ENCODE measurements at places on chromosomes 6 and 20.
A peak's percentile ranks its signal among the peaks of the same experiment; 100 is the strongest.

GRCh38 chr6:23145781-23146180, 576.4 kb downstream of the HDGFL1 start:
- no peak for DNase-seq

DNA sequence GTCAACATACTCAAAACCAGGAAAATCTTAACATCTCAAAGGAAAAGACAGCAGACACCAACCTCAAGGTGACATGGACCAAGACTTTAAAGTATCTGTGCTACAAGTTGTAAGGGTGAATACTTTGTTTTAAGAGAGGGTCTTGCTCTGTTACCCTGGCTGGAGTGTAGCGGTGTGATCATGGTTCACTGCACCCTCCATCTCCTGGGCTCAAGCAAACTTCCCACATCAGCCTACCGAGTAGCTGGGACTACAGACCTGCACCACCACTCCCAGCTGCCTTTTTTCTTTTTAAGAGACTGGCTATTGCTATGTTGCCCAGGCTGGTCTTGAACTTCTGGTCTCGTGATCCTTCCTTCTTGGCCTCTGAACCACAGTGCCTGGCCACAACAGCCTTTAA, 9.7 kb downstream of the AMD1 start:
- no peak for DNase-seq

DNA sequence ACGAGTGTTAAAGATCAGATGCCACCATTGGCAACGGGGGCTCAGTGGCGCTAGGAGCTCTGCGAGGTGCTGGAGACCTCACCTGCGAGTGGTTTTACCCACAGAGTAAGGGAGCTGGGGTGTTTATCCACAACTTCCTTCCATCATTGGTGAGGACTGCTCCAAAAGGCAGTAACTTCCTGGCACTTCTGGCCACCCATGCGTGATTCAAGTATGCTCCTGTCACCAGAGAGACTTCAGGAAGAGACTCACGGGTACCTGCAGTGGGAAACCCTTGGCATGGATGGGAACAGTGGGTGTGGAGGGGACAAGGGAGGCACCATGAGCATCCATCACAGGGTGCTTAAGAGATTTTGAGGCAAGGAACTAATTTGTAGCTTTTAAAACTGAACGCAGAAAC, 53.2 kb downstream of the RIN2 start:
- DNase-seq = no peak

DNA sequence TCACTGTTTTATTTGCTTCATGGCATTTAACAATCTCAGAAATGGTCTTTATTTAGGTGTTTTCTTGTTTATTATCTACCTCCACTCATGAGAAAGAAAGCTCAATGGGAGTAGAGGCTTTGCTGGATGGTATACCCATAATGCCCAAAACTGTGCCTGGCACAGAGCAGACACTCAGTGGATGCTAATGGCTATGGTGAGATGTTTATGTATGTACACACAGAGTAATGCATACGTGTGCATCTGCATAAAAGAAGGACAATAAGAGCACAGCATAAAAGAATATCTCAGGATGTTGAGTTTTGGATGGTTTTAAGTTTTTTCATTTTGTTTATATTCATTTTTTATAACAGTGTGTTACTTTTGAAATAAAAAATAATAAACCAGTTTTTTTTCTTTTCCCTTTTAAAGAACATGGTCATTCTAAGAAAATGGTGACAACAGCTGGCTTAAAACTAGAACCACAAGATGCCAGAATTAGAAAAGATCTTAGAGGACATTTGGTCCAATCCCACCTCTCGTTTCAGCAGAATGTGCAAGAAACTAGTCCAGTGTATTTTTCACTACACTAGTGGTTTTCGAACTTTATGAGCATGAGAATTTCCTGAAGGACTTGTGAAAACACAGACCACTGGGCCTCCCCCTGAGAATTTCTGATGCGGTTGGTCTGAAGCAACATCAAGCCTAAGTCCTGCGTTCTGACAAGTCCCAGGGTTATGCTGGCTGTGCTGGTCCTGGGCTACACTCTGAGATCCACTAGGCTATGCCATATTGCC, 131.9 kb downstream of the FYN start:
- no peak for DNase-seq

DNA sequence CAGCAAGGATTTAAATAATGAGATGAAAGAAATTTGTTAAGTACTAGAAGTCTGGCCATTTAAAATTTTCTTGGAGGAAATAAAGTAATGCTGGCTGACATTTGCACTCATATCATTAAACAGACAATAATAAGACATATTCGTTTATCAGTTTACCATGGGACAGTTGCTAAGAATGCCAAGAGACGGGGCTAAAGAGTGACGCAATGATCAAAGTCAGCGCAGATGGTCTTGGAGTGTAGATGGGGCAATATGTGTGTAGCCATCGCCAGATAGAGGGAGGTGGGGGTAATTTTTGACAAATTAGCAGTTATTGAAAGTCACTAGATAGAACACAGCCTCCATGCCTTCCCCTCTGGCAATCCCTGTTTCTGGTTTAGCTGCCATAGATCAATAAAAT, 413.2 kb upstream of the JAG1 start:
- no peak for DNase-seq

- no peak for DNase-seq
Observed at GRCh38 chr20:38515631-38516030, 43.0 kb downstream of the RALGAPB start.

- no peak for DNase-seq
Observed at GRCh38 chr20:9374072-9374471, 140.3 kb upstream of the LAMP5 start.

- peak; percentile 5 for DNase-seq
Observed at GRCh38 chr6:105484238-105485161, 81.6 kb upstream of the PREP start.

DNA sequence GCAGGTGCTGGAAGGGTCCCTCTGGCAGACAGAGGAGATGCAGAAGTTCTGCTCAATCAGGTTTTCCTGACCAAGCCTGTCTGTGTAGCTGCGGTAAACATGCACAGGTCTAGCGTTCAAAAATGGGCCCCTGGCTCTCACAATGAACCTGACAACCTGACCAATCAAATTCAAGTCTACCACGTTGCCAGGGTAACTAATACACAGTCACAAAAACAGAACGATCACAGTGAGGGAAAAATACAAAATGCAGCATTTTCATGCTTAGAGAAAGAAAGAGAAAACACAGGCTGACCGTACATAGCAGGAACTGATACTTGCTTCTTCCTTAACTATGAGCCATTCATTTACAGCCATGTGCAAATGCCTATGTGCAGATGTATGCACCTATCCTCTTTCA, 353.1 kb upstream of the TSHZ2 start:
- no peak for DNase-seq

DNA sequence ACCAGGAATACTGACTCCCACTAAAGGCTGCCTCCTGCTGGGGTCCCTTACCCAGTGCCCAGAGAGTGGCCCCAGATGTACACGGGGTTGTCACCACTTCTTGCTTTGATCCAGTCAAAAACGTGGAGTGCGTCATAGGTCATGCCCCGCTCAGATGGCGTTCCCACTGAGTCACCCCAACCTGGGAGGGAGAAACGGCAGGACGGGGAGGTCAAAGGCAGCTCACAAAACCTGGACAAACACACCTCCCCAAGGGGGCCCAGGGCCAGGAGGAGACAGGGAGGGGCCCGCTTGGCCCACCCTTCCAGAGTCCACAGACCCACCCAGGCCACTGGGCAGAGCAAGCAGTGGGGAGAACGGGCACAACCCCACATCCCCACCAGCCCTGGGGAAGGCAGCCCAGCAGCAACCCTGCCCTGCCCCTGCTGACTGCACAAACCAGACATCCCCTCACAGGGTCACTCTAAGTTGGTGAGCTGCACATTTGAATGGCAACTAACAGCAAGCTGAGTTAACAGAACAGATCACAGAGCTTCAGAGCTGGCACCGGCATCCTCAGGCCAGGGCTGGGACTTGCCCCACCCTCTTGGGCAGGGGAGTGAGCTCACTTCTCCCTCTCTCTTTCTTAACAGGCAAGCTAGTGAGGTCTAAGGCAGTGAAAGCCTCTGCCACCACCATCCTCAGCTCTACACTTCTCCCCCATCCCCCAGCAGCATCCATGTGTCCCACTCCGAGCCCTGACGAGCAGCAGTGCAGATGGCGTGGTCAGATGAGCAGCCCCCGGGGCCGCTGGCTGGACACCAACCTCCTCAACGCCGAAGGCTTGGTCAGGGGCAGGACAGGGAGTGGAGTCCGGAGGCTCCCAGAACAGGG, 61.7 kb downstream of the PYGB start:
- DNase-seq = no peak

DNA sequence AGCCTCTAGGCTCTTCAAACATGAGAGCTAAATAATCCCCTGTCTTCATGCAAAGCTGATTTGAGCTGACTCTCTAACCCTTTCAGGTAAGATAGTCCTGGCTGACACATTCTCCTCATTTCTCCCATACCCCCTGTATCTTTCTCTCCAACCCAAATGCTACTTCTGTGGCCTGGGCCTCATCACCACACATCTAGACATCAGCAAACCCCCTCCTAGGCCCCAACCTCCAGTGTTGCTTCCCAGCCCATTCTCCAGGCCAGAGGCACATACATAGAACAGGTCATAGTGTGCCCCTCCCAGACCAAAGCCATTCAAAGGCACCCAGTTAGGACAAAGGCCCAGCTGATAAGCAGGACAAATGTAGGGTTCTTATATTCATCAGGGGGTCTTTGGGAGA, 84.9 kb downstream of the ANKRD60 start:
- no peak for DNase-seq

GRCh38 chr20:56631990-56632327, 2.9 kb downstream of the TFAP2C start:
- no peak for DNase-seq

GRCh38 chr6:125174626-125175025, 21.1 kb downstream of the TPD52L1 start:
- no peak for DNase-seq

DNA sequence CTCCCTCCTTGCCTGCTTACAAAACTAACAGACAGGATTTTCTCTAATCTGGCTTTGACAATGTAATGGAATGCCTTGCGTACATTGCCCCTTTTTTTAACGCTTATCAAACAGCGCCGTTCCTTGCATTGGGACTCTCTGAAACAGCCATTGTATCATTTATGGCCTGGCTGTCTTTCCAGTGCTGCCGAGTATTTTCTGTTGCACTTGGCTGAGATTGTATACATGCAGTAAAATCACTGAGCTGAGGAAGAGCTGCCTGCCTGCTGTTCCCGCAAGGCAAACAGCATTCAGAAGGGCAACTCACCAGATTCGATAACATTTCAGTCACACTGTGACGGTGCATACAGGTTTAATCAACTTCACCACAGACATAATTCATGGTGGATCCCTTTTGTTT, 106.0 kb downstream of the SH3BGRL2 start:
- peak; percentile 48 for DNase-seq

- DNase-seq = no peak
Observed at GRCh38 chr20:38201356-38201755, 36.3 kb upstream of the TGM2 start.

- no peak for DNase-seq
Observed at GRCh38 chr6:80689716-80690395, 583.4 kb downstream of the BCKDHB start.

DNA sequence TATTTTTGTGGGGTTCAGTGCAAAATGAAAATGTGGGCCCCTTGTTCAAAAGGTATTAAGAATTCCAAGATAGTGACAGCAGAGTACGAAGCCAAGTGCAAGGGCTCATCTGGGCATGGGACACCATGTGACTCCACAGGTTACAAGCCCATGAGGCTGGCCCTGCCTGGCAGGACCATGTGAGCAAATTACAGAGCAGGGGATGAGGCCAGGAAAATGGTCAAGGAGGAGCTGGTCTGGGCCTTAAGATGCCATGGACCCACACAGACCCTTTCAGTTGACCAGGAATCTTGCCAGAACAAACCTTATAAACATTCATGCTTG, 86.9 kb downstream of the SNX5 start:
- no peak for DNase-seq

- DNase-seq = peak; percentile 76
Observed at GRCh38 chr6:27332692-27333641, 20.9 kb upstream of the POM121L2 start.

DNA sequence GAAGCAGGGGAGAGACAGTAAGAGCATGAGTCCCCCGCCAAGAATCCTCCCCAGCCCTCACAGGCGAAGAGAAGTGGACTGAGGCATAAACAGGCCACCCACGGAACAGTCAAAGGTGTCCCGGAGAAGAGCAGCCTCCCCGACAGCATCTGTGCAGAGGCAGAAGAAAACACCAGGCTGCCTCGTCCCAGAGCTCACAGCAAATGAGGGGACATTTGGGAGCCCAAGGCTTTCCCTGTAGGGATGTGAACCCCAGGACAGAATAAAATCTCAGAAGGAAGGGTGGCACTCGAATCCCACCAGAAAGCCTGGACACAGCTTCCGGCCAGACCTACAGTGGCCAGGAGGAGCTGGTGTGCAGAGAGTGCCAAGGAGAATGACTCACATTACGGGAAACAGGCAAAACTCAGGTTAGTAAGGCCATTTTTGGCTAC, 90.4 kb downstream of the DLL1 start:
- DNase-seq = no peak

DNA sequence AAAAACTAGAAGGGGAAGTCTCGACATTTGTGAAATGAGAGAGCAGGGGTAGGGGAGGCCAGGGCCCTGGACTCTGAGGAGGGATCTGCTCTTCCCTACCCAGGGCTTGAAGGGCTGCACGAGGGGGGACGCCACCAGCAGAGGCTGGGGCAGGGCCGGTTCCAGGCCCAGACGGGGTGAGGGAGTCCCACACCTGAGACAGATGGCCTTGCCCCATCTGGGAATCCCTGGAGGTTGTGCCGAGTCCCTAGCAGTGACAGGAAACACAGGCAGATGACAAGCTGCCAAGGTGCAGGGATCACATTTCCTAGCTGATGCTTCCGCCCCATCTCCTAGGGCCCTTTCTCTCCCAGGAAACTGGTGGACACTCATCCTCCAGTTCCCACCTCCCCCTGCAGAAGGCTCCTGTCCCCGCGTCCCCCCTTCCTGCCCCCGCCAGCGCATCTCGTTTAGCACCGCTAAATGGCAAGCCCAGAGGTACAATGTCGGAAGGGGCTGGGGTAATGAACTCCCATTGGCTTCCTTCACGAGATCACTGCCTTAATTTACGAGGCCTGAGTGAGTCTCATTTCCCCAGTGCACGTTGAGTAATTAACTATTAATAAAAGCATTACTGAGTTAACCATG, 35.2 kb upstream of the CDH22 start:
- no peak for DNase-seq

- no peak for DNase-seq
Observed at GRCh38 chr6:73363537-73363875, 1.0 kb downstream of the KHDC3L start.

DNA sequence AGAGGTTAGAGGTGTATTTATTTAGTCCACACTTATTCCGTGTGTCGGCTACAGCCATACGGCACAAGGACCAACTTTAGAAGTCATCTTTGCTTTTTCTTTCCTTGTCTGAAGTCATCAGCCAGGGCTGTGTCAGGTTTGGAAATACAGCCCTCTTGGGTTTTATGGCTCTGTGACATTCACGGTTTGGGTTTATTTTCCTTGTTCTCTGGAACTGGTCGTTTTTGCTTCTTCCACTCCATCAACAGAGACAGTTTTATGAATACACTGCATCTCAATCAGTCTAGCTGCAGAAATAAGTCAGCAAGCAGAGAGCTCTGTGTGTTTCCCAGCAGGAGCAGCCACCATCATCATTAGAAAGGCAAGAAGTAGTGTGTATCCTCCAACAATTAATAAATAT, 132.5 kb downstream of the TBC1D7 start:
- no peak for DNase-seq

- no peak for DNase-seq
Observed at GRCh38 chr6:147190556-147190955, 13.7 kb upstream of the STXBP5 start.

All from NCI-H146 (cell line).